ENCODE measurements at places on chromosomes 1 and 21.

DNA sequence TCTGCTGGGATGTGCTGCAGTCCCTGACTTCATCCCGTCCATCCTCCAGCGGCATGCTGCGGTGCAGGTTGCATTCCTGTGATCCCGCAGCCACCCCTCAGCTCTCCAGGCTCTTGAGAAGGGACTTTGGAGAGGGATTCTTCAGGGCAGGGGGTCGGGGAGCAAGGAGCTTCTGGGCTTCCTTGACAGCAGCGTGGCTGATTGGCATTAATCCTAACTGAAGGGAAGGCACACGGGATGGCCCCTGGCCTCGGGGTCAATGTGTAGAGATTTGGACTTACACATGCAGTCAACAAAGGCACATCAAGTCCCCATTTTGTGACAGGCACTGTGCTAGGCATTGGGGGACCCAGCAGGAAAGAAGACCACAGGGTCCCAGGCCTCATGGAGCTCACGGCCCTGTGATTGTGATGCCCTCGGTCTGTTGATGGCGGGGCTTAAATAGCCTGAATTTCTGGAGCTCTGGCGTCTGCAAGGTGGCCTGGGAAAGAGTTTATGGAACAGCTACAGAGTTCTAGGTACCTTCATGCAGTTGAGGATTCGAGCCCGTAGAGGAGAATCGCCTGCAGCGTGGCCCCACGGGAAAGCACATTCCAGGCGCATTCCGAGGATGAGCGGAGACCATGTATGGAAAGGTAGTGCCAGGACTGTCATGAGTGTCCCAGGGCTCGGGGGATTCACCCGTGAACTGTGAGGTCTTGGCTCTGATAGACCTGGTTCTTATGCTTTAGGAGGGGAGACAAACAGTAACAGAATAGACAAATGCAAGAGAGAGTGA lies 20.1 kb downstream of the PSEN2 start:
- DNase-seq = no peak

GRCh38 chr1:43171312-43171875 lies 696 bp downstream of the EBNA1BP2 start:
- DNase-seq = no peak

- no peak for DNase-seq
Measured at GRCh38 chr1:75127916-75128717, 6.1 kb upstream of the LHX8 start.

DNA sequence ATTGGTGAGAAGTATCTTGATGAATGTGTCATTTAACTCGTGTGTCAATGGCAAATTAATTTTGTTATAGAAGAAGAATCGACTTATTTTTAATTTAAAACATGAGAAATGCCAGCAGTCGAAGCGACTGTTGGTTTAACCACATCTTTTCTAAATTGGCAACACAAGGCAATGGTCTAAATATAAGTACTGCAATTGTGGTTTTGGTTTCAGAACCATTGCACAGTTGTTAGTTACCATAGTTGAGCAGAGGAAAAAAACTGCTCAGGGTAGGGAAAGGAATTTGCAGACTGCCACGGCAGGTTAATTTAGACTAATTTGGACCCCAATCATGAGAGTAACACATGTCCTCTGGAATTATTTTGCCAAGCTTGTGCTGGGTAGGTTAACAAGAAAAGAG lies 185.6 kb upstream of the RUNX1 start:
- no peak for DNase-seq

- DNase-seq = no peak
Measured at GRCh38 chr1:147297438-147297837, 55.0 kb downstream of the CHD1L start.

GRCh38 chr21:36658926-36659325 lies 40.0 kb upstream of the SIM2 start:
- no peak for DNase-seq

All from HS-27A (cell line).